ENCODE measurements at places on chromosomes 6 and 20.
A peak's percentile ranks its signal among the peaks of the same experiment; 100 is the strongest.

- no peak for DNase-seq
Observed at GRCh38 chr20:61524951-61525666, 273.0 kb downstream of the CDH4 start.

GRCh38 chr6:3026791-3027626, 27.3 kb downstream of the NQO2 start:
- DNase-seq: peak; percentile 22

DNA sequence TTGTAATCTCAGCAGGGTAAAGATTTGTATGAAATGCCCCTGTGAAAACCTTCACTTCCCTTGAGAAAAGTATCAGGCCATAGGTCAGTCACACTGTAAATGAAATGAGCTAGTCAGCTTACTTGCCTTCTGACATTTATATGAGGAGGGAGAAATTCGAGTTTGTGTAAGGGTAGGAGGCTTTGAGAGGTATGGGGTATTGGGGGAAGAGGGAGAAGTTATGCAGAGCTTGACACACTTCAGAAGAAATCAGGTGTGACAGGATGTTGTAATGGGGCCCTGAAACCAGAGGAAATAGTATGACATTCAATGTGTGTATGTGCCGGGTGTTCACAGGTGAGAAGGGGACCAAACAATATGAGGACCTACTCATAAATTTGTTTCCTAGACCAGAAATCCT, 64.2 kb upstream of the CCN6 start:
- peak; percentile 24 for DNase-seq

GRCh38 chr20:63702751-63703470, 4.9 kb downstream of the ARFRP1 start:
- no peak for DNase-seq

DNA sequence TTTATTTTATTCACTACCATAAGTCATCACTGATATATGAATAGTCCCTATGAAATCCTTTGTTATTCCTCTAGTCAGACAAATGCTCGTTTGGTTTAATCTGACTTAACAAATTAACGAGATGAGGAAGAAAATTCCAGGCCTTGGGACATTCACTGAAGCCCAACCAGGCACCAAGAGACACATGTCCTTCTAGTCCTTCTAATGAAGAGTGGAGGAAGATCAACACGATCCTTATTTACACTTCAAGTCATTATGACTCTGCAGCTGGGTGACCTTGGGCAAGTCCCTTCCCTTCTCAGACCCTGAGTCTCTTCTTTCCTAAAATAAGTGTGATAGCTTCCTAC, 117.5 kb downstream of the CEBPB start:
- no peak for DNase-seq

Measured in effector memory CD8-positive, alpha-beta T cell (primary cell).